ENCODE measurements at places on chromosomes 11 and 22.
A peak's percentile ranks its signal among the peaks of the same experiment; 100 is the strongest.

GRCh38 chr11:94613120-94613519 is 46.0 kb downstream of the PIWIL4 start:
- no peak for DNase-seq

DNA sequence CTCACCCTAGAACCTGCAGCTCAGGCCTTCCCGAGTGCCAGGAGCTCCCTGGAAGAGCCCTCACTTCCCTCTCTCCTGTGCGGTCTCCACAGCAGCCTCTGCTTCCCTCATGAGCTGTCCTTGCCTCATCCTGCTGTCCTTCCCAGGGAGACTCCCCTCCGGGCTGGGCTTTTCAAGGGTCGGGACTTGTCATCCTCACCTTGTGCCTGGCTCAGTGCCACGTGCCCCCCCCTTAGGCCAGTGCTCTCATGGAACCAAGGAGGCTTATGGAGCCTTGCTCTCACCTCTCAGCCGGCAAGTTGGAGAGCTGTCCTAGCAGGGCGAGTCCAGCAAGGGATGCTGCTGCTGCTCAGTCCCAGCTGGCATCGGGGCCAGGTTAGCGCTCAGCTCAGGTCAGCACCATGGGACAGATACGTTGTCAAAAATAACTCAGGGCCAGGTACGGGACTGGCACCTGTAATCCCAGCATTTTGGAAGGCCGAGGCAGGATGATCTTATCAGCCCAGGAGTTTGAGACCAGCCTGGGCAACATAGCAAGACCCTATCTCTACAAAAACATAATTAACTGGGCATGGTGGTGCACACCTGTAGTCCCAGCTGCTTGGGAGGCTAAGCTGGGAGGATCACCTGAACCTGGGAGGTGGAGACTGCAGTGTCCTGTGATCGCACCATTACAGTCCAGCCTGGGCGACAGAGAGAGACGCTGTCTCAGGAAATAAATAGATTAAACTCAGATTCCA is 13.6 kb downstream of the CTTN start:
- no peak for DNase-seq

DNA sequence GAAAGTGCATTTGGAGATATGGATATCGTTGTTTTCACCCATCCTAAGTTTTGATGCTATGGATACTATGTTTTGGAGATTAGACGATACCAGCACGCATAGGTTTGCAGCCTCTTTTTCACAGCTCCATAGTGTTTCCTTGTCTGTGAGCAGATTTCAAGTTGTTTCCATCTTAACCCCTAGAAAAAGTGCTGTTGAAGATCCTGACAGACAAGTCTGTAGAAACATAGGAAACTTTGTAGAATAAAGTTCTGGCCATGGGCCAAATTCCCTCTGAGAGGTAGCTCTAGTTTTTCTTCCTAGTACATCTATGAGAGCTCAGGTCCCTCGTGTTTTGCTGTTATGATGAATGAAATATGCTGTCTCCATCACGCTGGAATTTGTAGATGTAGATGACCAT is 32.4 kb downstream of the ST3GAL4 start:
- no peak for DNase-seq

GRCh38 chr22:45335021-45335818 is 25.5 kb downstream of the FAM118A start:
- DNase-seq, result no peak

DNA sequence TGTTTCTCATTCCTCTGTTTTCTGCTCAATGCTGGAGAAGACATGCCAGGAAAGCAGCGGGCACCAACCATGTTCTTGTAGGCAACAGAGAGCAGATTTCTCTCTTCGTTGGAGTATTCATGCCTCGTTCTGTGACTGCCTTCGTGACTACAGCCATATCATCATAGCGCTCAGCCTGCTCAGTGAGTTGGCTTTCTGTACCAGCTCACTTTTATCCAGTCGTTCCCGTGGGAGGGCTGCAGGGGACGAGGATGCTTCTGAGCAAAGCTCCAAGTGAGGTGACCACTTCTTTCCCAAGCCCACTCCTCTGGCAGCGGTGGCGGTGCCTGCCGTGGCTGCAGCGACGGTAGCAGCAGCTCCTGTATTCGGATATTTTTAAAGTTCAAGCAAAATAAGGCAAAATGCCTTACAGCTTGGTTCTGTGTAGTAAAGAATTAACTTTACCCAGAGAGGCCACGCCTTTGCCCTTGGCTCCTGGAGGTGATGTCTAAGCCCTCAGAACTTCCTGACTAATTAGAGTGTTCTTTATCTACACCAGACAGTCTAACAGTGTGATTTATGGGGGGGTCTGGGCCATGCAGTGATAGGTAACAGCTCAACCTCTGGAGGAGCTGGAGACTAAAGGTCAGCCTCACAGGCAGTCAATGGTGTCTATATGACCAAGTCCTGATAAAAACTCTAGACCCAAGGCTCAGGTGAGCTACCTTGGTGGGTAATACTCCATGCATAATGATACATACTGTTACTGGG is 35.3 kb downstream of the LDHAL6A start:
- no peak for DNase-seq

DNA sequence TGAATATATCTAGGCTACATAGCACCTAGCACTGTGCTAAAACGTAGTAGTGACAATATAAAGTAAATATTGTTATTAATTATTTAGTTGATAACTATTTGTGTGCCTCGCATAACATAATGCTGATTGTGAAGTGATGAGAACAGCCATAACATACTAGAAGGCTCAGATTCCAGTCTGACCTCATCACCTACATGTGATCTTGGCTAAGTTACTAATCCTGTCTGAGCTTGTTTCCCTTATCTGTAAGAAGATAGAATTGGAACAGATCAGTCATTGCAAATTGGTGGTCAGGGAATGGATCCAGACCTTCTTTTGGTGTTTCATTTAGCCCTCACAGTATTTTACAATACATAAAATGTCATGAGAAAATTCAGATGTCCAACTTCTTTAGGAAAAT is 103.4 kb upstream of the SEZ6L start:
- DNase-seq, result no peak

DNA sequence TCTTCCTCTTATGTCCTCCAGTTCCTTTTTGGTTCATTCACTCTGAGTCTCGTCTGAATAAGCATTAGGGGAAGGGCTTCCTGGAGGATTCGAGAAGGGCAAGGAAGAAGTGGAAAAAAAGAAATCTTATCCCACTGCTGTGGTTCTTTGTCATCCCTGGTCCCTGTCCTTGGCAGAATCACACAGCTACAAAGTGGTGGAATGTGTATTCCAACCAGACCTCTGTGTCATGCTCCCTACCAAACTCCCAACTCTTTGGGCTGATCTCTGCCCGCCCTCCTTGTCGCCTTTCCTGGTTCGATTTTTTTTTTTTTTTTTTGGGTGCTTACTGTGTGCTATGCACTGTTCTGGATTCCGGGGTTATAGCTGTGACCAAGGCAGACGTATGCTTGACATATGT is 61.0 kb downstream of the TEAD1 start:
- DNase-seq, result no peak

DNA sequence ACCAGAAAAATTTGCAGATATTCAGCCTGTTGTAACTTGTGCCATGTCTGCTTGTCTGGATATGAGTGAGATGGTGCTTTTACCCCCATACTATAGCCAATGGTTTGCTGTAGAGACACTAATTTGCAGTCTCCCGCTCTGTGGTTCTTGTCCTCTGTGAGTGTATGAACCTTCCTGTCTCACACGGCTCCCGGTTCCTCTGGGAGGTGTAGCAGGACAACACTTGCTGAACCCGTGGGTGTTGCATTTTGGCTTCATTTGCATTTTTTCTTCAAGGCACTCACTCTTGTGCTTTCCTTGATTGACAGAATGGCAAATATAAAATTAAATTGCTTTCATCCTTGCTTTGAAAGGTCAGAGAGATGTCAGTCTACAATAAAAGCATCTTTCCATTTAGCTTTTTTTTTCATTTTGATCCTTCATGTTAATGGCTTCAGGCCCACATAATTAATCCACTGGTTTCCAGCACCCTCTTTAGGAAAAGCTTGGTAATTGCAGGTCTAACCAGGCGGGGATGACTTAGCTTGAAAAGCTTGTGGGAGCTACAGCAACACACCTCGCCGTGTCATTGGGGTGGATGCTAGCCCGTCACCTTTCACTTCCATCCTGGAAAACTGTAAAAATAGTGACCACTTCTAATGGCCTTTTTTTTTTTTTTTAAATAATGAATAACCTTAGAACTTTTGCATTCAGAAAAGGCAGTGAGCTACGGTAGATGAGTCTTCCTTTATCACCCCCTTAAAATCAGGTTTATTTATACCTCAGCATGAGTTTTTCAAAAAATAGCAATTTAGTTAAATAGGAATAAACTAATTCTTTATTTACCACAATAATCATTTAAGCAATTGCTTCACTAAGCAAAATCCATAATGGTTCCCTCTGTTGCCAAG is 27.4 kb upstream of the ST14 start:
- DNase-seq, result peak; percentile 65

DNA sequence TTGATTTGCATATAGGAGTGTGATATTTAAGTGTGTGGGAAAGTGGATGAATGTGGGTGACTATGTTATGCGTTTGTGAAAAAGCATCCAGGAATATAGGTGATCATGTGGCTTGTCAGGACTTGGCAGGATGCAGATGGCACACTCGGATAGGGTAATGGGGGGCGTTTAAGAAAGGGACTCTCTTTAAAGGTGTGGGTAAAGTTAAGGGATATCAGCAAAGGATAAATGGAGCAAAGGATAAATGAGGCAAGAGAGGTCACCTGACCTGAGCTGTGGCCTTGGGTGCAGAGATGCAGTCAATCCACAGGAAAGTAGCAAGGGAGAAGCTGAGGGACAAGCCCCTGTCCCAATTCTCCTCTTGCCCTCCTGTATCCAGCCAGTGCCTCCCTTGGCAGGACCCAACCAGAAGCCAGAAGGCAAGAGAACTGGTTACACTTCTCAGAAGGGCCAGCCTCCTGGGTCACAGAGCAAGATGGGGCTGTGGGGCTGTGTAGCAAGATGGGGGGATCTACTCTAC is 47.5 kb upstream of the GRAMD1B start:
- no peak for DNase-seq

DNA sequence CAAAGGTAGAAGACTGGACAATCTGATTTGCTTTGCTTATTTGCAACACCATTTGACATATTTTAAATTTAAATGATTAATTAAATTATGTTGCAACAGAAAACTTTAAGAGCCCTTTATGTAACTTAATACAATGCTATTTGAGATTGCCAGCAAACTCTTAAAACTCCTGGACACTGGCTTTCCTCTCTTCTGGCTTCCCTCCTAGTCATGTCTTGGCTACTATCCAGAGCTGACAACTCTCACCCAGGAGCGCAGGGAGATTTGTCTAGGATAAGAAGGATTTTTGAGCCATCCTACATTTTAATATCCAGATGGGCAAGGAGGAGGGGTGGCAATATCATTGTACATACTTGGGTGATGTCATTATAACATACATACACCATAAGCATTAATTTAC is 134.3 kb downstream of the ELP4 start:
- peak; percentile 67 for DNase-seq

GRCh38 chr22:43330178-43331068 is 12.7 kb downstream of the SCUBE1 start:
- DNase-seq, result no peak

DNA sequence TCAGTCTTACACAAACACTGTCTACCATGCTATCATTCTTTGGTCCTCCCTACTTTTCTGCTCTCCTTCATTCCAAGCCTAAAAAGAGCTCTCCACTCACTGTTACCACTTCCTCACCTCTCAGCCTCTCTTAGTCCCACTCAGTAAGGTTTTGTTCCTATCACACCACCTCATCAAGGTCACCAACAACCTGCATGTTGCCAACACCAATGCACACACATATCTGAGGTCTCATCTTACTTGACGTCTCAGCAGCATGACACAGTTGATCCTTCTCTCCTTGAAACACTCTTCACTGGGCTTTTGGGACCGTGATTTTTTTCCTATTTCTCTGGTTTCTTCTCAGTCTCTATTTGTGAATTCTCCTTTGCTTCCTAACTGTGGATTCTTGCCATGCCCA is 8.1 kb downstream of the PISD start:
- no peak for DNase-seq

DNA sequence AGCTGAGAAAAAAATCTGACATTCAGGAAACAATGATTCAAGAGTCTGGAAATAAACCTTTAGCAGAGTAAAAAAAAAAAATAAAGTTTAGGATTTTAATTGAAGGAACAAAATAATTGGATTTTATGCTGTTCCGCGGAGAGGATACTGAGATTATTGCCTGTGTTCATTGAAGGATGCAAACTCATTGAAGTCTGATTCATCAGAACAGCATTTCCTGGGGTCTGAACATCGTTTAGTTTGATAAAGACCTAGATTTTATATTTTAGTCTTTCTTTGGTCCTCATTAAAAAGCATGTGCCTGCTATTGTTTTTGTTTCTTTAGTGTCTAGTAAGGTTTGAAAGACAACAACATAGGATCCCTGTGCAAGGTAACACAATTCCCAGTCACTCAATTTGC is 4.5 kb downstream of the TLCD5 start:
- DNase-seq, result peak; percentile 59

GRCh38 chr11:10693509-10694081 is at the start of gene IRAG1:
IRAG1 (minus strand) TSS chr11:10693755; CDS start chr11:10693602, 153 bp downstream.
- DNase-seq, result peak; percentile 67

DNA sequence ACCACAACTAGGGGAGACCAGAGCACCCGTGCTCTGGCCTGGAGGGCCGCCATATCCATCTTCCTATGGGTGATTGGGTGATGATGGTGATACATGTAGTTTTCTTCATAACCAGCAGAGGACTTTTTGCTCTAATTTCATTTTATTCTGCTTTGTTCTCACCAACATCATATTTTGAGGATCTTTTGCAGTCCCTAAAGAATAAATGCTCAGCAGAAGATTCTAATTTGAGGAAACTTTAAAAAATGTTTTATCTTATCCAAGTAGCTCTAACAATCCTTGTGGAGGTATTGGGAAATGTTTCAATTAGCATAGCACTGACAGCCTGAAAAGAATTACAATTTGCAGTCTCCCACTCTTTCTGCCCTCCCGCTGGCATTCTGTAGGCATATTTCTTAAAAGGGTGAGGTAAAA is 544.0 kb downstream of the NTM start:
- peak; percentile 29 for DNase-seq

GRCh38 chr11:46913484-46913883 is 4.9 kb downstream of the LRP4 start:
- DNase-seq, result no peak

GRCh38 chr11:11592146-11592684 is 29.6 kb downstream of the GALNT18 start:
- no peak for DNase-seq

- DNase-seq, result no peak
Observed at GRCh38 chr11:124724979-124725718, 14.6 kb upstream of the NRGN start.

- DNase-seq, result peak; percentile 77
Observed at GRCh38 chr11:16613512-16614381, 124.7 kb upstream of the C11orf58 start.

DNA sequence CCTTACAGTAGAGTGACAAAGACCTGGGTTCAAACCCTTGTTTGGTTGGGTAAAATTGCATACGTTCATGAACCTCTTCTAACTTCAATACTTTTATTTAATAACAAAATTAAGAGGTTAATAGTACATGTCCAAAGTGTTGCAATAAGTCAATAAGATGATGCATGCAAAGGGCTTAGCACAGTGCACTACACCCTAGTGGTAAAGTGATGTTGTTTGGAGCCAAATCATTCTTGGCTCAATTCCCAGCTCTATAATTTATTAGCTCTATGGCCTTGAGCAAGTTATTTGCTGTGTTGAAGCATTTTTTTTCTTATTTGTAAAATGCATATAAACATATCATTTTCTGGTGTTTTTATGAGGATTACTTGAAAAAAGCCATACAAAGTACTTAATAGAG is 945.3 kb downstream of the LRRC4C start:
- peak; percentile 18 for DNase-seq
